Placental pericyte (primary cell): ENCODE measurements at places on chromosomes 12 and 14. TPM values are rescaled to one million over a fixed set of nuclear protein-coding genes. Genes with fewer than 3 reads are reported as not detected.

EP400 gene
- total RNA-seq, result 21.6 and 23.4 TPM in 2 replicates

TCL1B gene
- not detected in 2 replicates for total RNA-seq

FAIM2 gene
- 0.29 and 6.6 TPM in 2 replicates for total RNA-seq

GNPTAB gene
- 32.6 and 39.8 TPM in 2 replicates for total RNA-seq

ALDH1L2 gene
- total RNA-seq, result 30.5 and 52.5 TPM in 2 replicates

KITLG gene
- total RNA-seq, result 18.8 and 38.1 TPM in 2 replicates

ACOT2 gene
- total RNA-seq, result 19.3 and 47.9 TPM in 2 replicates

ABCD2 gene
- total RNA-seq, result under 0.01 and 0.14 TPM in 2 replicates

SYCP3 gene
- under 0.01 TPM in 2 replicates for total RNA-seq

GYS2 gene
- total RNA-seq, result not detected in 2 replicates

KLRB1 gene
- not detected in 2 replicates for total RNA-seq

PDE3A gene
- 0.22 and 1.1 TPM in 2 replicates for total RNA-seq

RNASE11 gene
- not detected in 2 replicates for total RNA-seq

NELL2 gene
- under 0.01 TPM in 1 of 2 replicates, not detected in the other for total RNA-seq

SLC5A8 gene
- not detected in 2 replicates for total RNA-seq
